NCI-H2171 (cell line): ENCODE measurements at places on chromosomes 6 and 20.

DNA sequence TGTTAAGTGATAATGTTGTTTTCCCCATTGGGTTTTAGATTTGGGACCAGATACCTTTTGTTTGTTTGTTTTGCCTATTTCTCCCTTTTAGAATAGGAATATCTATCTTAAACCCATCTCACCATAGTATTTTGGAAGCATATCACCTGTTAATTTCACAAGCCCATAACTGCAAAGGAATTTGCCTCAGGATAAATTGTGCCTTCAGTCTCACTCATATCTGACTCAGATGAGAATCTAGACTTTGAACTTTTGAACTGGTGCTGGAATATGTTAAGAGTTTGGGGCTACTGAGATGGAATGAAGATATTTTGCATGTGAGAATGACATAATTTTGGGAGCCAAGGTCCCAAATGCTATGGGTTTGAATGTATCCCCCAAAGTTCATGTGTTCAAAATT lies 607.4 kb downstream of the HACE1 start:
- DNase-seq = no peak

DNA sequence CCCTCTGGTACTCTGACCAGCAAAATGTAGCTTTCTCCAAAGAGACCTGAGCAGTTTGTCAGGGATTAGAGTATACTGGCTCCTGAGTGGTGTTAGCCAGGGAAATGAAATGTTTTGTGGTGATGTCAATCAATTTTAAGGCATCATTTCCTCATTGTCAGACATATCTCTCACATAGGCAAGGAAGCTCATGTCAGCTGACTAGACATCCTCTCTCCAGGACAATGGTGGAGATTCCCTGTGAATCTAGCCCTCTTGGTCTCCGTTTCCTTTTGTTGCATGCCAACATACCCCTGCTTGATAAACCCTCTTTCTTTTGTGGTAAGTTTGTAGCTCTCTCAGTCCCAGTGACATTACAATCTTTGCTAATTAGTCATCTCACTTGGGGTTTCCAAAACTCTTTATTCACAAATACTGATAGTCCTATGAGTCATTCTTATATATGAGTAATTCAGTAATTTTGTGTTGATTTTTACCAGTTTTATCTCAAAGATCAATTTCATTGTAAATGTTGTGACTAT lies 135.6 kb upstream of the PTPRK start:
- no peak for DNase-seq

DNA sequence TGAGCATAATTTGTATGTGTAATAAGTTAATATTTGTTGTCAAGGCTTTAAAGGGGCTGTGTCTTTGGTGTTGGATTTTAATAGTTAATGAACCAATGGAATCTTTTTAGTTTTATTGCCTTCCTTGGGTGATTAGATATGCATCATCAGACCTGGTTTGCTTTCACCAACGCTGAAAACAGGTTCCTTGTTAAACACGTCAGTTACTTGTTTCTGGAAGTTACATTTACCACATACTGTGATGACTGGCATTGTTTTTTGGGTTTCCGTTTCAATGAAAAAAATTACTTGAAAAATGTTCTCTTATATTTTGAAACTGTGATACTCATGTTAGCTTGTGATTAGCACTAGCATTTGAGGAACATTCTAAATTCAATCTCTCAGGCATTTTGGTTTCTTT lies 58.6 kb upstream of the RNF144B start:
- no peak for DNase-seq

DNA sequence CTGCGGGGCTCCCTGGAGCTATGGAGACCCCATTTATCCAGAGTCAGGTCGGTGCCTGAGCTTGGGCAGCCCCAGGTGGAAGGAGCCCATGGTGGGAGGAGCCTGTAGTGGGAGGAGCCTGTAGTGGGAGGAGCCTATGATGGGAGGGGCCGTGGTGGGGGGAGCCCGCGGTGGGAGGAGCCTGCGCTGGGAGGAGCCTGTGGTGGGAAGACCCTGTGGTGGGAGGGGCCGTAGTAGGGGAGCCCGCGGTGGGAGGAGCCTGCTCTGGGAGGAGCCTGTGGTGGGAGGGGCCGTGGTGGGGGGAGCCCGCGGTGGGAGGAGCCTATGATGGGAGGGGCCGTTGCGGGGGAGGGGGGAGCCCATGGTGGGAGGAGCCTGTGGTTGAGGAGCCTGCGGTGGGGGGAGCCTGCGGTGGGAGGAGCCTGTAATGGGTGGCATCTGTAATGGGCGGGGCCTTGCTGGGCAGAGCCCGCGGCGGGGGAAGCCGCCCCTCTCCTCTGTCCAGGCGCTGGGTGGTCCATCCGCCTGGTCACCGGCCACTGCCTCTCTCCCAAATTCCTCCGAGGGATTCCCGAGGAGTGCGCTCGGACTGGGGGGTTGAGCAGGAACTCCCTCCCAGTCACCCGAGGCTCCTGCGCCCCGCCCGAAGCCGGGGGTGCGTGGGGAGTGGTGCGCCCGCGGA lies 567 bp upstream of the FNDC11 start:
- peak; percentile 83 for DNase-seq

- DNase-seq = no peak
Observed at GRCh38 chr6:73942592-73943186, 246.7 kb downstream of the CD109 start.
